ENCODE measurements at places on chromosomes 2 and 18.

- H3K27ac ChIP-seq, result no peak overlapping the region
- no peaks in the 10 kb centered on the region for H3K36me3 ChIP-seq
- peak overlapping the region; percentile 73 for H3K4me3 ChIP-seq
- peak; percentile 58 for DNase-seq
- peaks cover 20% of the 10 kb centered on the region for H3K27me3 ChIP-seq
Measured at GRCh38 chr2:130756053-130756873, 923 bp downstream of the AMER3 start.

DNA sequence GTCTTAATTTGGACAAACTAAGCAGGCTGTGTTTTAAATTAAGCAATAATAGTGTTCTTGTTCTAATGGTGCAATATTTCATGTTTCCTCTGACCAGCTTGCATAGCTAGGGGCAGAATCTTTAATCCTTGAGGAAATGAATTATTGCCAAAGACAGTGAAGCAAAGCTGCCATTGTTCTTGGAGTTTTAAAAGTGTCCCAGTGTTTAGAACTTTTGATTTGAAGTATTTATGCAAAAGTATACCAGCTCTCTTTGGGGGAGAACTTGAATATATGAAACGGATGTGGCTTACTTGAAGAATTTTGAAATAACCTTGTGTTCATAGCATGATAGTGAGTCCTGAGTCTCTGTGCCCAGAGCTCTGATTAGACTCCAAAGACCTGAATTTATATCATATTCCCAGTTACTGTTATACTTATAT lies 33.4 kb downstream of the ITGA6 start:
- DNase-seq, result no peak
- H3K27me3 ChIP-seq, result no peaks in the 10 kb centered on the region
- H3K4me3 ChIP-seq, result no peak overlapping the region
- H3K27ac ChIP-seq, result no peak overlapping the region

DNA sequence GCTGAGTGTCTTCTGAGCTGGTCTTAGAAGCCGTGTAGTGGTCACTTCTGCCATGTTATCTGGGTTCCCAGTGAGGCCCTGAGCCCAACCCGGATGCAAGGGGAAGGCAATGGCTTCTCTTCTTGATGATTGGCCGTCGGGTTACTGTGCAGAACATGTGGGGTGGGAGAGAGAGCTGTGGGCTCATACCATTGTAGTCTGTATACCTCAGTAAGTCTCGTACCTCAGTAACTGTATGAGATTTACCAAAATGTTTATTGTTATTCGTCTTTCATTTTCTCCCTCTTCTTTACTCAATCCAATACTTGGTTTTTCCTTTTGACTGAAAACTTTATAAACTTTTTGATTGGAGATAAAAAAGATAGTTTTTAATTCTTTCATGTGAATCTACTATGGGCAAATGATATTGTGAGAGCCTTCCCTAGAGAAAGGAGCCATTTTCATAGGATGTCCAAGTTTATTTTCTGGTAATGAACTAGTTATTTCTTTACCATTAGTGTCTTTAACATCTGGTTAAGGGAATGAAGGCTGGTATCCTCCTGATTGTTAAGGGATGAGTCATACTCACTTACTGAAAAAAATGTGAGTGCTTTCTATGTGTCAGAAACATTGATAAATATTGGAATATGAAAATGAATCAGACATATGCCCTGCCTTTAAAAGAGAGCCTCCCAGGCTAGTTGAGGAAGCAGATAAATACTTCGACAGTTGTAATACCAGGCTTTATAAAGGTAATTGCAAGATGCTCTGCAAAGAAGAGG lies 129.9 kb downstream of the PRPF40A start:
- no peaks in the 10 kb centered on the region for H3K36me3 ChIP-seq
- no peaks in the 10 kb centered on the region for H3K4me1 ChIP-seq
- no peak overlapping the region for H3K4me3 ChIP-seq
- H3K27ac ChIP-seq, result no peak overlapping the region
- peak; percentile 35 for DNase-seq
- H3K27me3 ChIP-seq, result no peaks in the 10 kb centered on the region

DNA sequence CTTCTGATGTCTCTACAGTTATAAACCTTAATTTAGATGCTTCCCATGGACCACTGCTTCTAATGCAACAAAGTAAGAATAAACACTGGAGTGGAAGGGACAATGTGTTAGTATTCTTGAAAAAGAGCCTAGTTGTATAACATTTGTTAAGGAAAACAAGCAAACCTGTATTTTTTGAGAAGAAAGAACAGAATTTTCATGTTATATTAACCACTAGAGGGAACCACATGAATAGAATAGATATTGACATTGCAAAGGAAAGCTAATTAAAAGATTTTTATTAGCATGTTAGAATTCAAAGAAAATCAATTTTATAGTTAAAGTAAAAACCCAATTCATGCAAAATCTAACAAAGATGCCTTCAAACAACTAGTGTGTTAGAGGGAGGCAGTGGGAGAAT lies 151.2 kb upstream of the BARD1 start:
- no peak for DNase-seq
- no peaks in the 10 kb centered on the region for H3K4me1 ChIP-seq
- H3K27ac ChIP-seq, result no peak overlapping the region
